ENCODE measurements at places on chromosomes 5 and 9. TPM values are rescaled to one million over a fixed set of nuclear protein-coding genes. Genes with fewer than 3 reads are reported as not detected.

DNA sequence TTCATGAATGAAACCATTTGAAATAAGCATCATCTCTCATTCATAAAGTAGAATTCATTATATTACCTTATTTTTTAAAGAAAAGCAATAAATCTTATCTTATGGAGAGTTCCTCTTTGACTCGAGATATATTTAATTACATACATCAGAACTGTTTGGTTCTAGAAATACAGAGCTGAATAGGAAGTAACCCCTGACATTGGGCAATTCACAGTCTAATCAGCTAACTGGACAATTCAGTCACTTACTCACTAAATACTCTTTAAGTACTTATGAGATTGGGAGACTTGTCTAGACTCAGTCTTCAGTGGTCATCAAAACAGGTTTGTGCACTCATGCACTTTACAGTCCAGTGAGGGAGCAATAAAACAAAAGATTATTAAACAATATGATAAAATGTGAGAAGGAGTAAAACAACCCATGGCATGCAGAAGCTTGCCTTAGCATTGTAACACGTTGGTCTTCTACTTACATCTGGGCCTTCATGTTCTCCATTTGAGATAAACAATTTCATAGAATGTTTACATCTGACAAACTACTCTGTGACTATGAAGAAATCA, 11.5 kb upstream of the FBXO38 start:
- DNase-seq = no peak

Gene SLC28A3
- 4.9 TPM for total RNA-seq

Gene GALNT12
- 2.8 TPM for total RNA-seq

Gene TLE1
- total RNA-seq = 36.6 TPM
